GM12878 (cell line): ENCODE measurements at places on chromosomes 3 and 15. TPM values are rescaled to one million over a fixed set of nuclear protein-coding genes. Genes with fewer than 3 reads are reported as not detected.

GRCh38 chr3:141368062-141368924 is at the start of gene ZBTB38:
Gene ZBTB38, plus strand, starts transcription at chr3:141368504. Its CDS starts 73,885 bp downstream, at chr3:141442389.
- no peak for DNase-seq

GRCh38 chr15:34655326-34655725 is 71.9 kb upstream of the GOLGA8B start:
- no peak for DNase-seq

DNA sequence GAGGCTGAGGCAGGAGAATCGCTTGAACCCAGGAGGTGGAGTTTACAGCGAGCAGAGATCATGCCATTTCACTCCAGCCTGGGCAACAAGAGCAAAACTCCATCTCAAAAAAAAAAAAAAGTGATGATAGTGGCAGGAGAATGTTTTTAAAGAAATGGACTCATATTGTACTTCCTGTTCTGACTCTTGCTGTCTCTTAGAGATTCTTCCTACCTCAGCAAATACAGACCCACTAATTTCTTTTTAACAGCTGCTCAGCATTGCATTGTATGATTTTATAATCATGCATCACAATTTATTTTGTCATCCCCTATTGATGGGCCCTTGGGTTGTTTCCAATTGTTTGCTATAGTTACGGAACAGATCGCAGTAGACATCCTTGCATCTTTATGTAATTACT is 8.8 kb upstream of the ANKDD1A start:
- DNase-seq: no peak

- no peak for DNase-seq
These were observed 1195.6 kb upstream of the GBE1 start for GRCh38 chr3:82957079-82957478.

GRCh38 chr3:38842266-38842965 is 26.4 kb upstream of the SCN10A start:
- DNase-seq: no peak

GRCh38 chr3:141233457-141234161 is 2.0 kb downstream of the PXYLP1 start:
- DNase-seq: no peak

- DNase-seq: no peak
These were observed 15.0 kb downstream of the KAT2B start for GRCh38 chr3:20055020-20055775.

- no peak for DNase-seq
These were observed 62.4 kb upstream of the POLG start for GRCh38 chr15:89396723-89397652.

DNA sequence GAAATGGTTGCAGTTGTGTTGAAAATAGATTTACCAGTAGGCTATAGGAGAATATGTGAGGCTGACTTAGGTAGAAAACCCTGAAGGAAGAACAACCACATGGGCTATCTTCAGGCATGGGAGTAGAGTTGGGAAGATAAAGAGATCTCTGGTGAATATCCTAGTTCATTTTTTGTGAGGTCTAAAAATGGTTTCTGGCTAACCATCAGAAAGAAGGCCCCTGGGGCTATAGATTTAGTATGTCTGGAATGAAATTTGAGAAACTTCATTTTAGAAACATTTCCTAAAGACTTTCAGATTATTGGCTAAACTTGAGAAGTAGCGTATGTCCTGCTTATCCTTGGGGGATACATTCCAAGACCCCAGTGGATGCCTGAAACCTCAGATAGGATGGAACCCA is 148.2 kb downstream of the NAALADL2 start:
- DNase-seq: no peak

GRCh38 chr3:152175528-152175889 is 93.2 kb upstream of the MBNL1 start:
- no peak for DNase-seq

GRCh38 chr3:126676919-126677705 is 22.2 kb upstream of the TXNRD3 start:
- DNase-seq: no peak

- DNase-seq: no peak
These were observed 200.8 kb upstream of the TMCO5A start for GRCh38 chr15:37733628-37734027.

SNTN gene
- total RNA-seq: not detected in 2 replicates

SERPINI1 gene
- total RNA-seq: 1.2 and 1.7 TPM in 2 replicates

SPESP1 gene
- total RNA-seq: not detected in 2 replicates

PRSS50 gene
- total RNA-seq: not detected in 2 replicates

PDE12 gene
- total RNA-seq: 23.0 and 26.1 TPM in 2 replicates

SCAANT1 gene
- total RNA-seq: 1.5 and 1.7 TPM in 2 replicates

FILIP1L gene
- 3.3 and 3.4 TPM in 2 replicates for total RNA-seq
